ENCODE measurements at places on chromosomes 6 and 20. TPM values are rescaled to one million over a fixed set of nuclear protein-coding genes. Genes with fewer than 3 reads are reported as not detected.
A peak's percentile ranks its signal among the peaks of the same experiment; 100 is the strongest.

Gene SLC4A11
- polyA plus RNA-seq = not detected

Gene CTCFL
- not detected for polyA plus RNA-seq

Gene SLC22A1
- polyA plus RNA-seq = not detected

Gene TOMM34
- polyA plus RNA-seq = 13.4 TPM

Gene C2
- not detected for polyA plus RNA-seq

Gene BRPF3
- polyA plus RNA-seq = 4.1 TPM

Gene CPXM1
- 0.74 TPM for polyA plus RNA-seq

Gene TP53INP2
- polyA plus RNA-seq = 0.53 TPM

- no peaks in the 10 kb centered on the region for H3K4me1 ChIP-seq
- DNase-seq = no peak
- H3K36me3 ChIP-seq = no peaks in the 10 kb centered on the region
- no peak overlapping the region for H3K4me3 ChIP-seq
Measured at GRCh38 chr6:132333639-132334520, 67.4 kb downstream of the MOXD1 start.

- no peaks in the 10 kb centered on the region for H3K27me3 ChIP-seq
- DNase-seq = no peak
- no peaks in the 10 kb centered on the region for H3K4me1 ChIP-seq
- no peak overlapping the region for H3K4me3 ChIP-seq
- H3K27ac ChIP-seq = no peak overlapping the region
- no peaks in the 10 kb centered on the region for H3K36me3 ChIP-seq
Measured at GRCh38 chr6:135382182-135382628, 115.3 kb downstream of the AHI1 start.

DNA sequence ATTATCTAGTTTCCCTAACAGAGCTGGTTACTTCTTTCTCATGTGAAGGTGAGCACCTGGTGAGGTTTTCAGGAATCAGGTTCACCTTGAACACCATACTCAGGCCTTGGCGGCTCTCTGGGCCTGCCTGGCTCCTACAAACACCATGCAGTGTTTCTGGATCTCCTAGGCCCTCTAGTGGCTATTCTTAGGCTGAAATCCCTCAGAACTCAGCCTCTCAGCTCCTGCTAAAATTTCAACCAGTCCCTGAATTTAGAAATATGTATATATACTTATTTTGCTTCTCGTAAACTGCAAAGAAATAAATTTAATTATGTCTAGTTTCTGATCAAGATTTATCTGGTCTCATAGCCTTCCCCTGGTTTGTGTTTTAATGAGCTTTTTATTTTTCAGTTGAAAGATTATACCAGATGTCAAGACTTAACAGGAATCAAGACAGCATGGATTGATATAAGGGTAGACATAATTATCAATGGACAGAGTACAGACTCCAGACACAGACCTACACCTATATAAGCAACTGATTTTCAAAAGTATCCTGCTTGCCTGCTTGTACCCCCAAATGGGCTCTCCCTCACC is 55.9 kb downstream of the ANKEF1 start:
- H3K27me3 ChIP-seq = no peaks in the 10 kb centered on the region
- H3K27ac ChIP-seq = no peak overlapping the region
- DNase-seq = peak; percentile 1
- H3K4me3 ChIP-seq = no peak overlapping the region

DNA sequence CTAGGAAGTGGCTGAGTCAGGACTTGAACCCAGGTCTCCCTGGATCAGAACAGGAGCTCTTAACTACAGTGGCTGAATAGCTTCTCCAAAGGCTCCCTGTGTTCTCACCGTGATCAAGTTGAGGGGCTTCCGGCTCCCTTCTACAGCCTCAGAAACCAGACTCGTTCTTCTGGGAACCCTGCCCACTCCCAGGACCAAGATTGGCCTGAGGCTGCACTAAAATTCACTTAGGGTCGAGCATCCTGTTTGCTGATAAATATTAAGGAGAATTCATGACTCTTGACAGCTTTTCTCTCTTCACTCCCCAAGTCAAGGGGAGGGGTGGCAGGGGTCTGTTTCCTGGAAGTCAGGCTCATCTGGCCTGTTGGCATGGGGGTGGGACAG is 44.6 kb upstream of the TTPAL start:
- peaks cover 5% of the 10 kb centered on the region for H3K27me3 ChIP-seq
- DNase-seq = no peak
- H3K4me1 ChIP-seq = no peaks in the 10 kb centered on the region
- no peak overlapping the region for H3K4me3 ChIP-seq

DNA sequence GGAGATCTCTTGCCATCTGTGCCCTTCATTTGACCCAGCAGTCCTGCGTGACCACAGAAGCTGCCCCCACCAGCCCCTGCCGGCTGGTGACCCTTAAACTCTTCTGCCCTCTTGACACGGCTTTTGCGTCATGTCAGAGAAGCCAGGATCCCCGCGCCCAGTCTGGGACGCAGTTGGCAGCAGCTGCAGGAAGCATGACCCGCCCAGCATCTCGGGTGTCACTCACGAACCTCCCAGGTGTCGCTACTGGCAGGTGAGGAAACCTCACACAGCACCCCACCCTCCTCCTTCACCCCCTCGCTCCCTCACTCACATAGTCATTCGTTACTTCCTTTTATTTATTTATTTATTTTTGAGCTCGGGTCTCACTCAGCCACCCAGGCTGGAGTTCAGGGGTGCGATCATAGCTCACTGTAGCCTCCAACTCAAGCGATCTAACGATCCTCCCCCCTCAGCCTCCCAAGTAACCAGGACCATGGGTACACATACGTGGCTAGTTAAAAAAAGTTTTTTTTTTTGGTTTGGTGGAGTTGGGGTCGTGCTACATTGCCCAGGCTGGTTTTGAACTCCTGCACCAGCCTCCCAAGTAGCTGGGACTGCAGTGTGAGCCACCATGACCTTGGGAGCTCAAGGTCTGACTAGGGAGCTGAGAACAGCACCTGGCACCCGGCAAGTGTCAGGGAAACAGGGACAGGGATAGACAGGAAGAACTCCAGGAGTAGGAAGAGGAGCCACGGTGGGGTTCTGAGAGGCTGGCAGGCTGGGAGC is 14.1 kb upstream of the SPDEF start:
- no peaks in the 10 kb centered on the region for H3K36me3 ChIP-seq
- peaks cover 7% of the 10 kb centered on the region for H3K27me3 ChIP-seq
- no peak overlapping the region for H3K4me3 ChIP-seq
- no peaks in the 10 kb centered on the region for H3K4me1 ChIP-seq
- H3K27ac ChIP-seq = no peak overlapping the region
- DNase-seq = no peak

- H3K36me3 ChIP-seq = peaks cover 55% of the 10 kb centered on the region
- DNase-seq = peak; percentile 32
Measured at GRCh38 chr6:109373762-109374161, 8.5 kb downstream of the CD164 start.

GRCh38 chr20:34475979-34476736 is 40.1 kb upstream of the DYNLRB1 start:
- peak overlapping the region; percentile 26 for H3K4me3 ChIP-seq
- H3K36me3 ChIP-seq = peaks cover 14% of the 10 kb centered on the region
- peak; percentile 26 for DNase-seq
- H3K27ac ChIP-seq = peak overlapping the region; percentile 17
- peaks cover 2% of the 10 kb centered on the region for H3K27me3 ChIP-seq
- H3K4me1 ChIP-seq = peaks cover 41% of the 10 kb centered on the region

GRCh38 chr20:46735436-46735835 is 26.0 kb downstream of the SLC2A10 start:
- H3K27me3 ChIP-seq = peaks cover 5% of the 10 kb centered on the region
- H3K4me1 ChIP-seq = no peaks in the 10 kb centered on the region
- H3K4me3 ChIP-seq = no peak overlapping the region
- no peaks in the 10 kb centered on the region for H3K36me3 ChIP-seq
- no peak for DNase-seq

GRCh38 chr20:63518946-63519667 is 1.5 kb upstream of the PPDPF start:
- peak overlapping the region; percentile 66 for H3K4me3 ChIP-seq
- H3K27ac ChIP-seq = no peak overlapping the region
- peaks cover 5% of the 10 kb centered on the region for H3K4me1 ChIP-seq
- no peak for DNase-seq
- H3K36me3 ChIP-seq = no peaks in the 10 kb centered on the region

- H3K4me3 ChIP-seq = no peak overlapping the region
- no peaks in the 10 kb centered on the region for H3K4me1 ChIP-seq
- H3K27me3 ChIP-seq = no peaks in the 10 kb centered on the region
- H3K27ac ChIP-seq = no peak overlapping the region
- no peak for DNase-seq
Measured at GRCh38 chr6:96157018-96157565, 141.3 kb downstream of the FUT9 start.

GRCh38 chr20:35410613-35411012 is 1.2 kb downstream of the UQCC1 start:
- peaks cover 18% of the 10 kb centered on the region for H3K4me1 ChIP-seq
- H3K27ac ChIP-seq = no peak overlapping the region
- no peak for DNase-seq
- H3K4me3 ChIP-seq = peak overlapping the region; percentile 100

GRCh38 chr6:106714281-106714680 is 84.9 kb downstream of the QRSL1 start:
- no peak overlapping the region for H3K27ac ChIP-seq
- H3K36me3 ChIP-seq = no peaks in the 10 kb centered on the region
- no peak for DNase-seq
- H3K27me3 ChIP-seq = peaks cover 5% of the 10 kb centered on the region

- H3K36me3 ChIP-seq = peaks cover 7% of the 10 kb centered on the region
- no peak overlapping the region for H3K27ac ChIP-seq
- no peak overlapping the region for H3K4me3 ChIP-seq
- peaks cover 8% of the 10 kb centered on the region for H3K4me1 ChIP-seq
Measured at GRCh38 chr20:37823296-37823980, 79.5 kb upstream of the VSTM2L start.

GRCh38 chr20:60986506-60987156 is 265.4 kb upstream of the CDH4 start:
- no peaks in the 10 kb centered on the region for H3K36me3 ChIP-seq
- no peak overlapping the region for H3K27ac ChIP-seq
- H3K4me1 ChIP-seq = no peaks in the 10 kb centered on the region
- no peak for DNase-seq
- H3K27me3 ChIP-seq = peaks cover 5% of the 10 kb centered on the region

DNA sequence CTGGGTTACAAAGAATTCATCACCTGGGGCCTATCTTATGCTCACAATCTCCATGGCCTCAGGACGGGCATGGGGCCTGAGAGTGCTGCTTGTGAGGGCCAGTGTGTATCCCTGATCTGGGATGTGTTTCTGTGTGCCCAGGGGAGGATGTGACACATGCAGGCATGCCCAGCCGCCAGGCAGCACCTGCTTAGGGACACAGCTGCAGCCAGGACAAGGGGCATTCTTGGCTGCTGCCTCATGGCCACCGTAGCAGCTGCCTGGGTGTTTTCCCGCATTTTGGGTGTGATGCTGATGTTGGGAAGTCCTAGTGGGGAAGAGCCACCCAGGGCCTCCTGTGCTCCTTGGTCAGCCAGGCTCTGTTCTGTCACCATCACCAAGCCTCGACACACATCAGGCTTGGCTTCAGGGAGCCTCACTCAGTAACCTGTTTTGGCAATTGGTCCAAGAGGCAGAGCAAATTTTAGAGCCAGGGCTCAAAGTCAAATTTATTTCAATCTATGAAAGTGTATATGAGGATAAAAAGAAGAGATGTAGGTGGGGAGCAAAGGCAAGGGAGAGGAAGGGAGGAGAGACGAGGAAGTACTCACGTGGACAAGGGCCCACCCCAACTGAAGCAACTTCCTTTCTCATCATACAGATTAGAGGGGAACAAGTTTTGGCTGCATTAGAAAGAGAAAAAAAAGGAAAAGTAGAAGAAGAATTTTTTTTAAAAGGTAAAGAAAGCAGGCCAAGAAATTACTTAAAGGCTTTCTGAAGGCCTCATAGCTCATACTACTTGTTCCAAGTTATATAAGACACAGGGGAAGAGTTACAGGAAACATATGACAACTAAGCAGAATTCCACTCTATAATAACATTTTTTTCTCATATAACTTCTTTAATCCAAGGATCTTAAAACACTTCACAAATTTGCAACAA is 269.9 kb upstream of the SUPT3H start:
- no peaks in the 10 kb centered on the region for H3K4me1 ChIP-seq
- H3K4me3 ChIP-seq = no peak overlapping the region
- H3K27me3 ChIP-seq = no peaks in the 10 kb centered on the region
- DNase-seq = no peak
- H3K27ac ChIP-seq = no peak overlapping the region
- H3K36me3 ChIP-seq = no peaks in the 10 kb centered on the region
